ENCODE measurements at places on chromosomes 16 and 17.

DNA sequence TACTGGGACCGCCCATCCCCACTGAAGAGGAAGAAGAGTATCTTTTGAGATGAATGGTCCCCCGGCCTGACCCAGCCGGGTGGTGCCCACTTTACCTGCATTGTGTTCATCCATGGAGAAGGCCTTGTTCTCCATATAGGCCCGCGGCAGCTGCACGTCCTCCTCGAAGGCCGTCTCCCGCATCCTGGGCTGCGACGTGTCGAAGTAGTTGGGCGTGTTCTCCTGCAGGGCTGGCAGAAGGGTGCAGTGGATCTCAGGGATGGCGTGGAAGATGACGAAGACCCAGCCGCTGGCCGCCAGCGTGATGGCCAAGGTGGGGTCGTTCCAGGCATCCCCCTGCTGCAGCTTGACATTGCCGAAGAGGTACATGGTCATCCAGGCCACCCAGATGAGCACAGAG is 12.9 kb downstream of the GPRC5B start:
- DNase-seq, result no peak

DNA sequence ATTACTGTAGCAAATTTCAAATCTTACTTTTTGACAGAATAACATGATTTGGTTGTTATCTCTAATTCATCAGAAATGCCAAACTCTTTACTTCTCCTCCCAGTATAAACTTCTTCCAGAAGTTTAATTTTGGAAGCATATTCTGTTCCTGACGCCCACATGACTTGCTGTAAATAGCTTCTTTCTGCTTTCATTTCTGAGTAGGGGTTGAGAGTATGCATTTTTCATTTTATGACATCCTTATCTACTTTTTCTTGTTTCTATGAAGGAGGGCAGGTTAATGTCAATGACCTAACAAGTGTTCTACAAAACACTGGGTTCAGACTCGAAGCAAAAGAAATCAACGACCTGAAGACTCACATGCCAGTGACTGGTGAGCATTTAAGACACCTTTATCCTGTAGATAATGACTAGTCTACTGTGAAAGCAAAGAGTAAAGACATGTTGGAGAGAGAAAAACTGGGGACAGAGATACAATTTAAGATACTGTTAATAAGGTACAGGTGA is 36.5 kb upstream of the EFCAB3 start:
- no peak for DNase-seq

- DNase-seq, result no peak
Measured at GRCh38 chr16:65808790-65809189, 557.7 kb upstream of the CDH5 start.

DNA sequence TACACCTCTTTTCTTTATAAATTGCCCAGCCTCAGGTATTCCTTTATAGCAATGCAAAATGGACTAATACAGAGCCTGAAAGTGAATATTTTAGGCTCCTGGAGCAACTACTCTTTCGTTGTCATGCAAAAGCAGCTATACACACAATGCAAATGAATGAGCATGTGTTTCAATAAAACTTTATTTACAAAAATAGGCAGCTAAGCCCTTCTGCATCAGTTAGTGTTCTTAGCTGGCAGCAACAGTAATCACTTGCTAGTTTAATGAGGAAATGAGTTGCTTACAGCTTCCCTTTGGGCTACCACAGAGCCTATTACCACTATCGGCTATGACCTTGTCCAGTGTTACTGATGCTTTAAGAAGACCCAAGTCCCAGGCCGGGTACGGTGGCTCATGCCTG is 402.9 kb downstream of the XYLT1 start:
- no peak for DNase-seq

- DNase-seq, result no peak
Measured at GRCh38 chr17:18039535-18040260, 490 bp downstream of the GID4 start.

GRCh38 chr17:76276069-76276431 is 10.9 kb downstream of the UBALD2 start:
- no peak for DNase-seq

GRCh38 chr17:45251931-45252330 is 10.0 kb downstream of the SPATA32 start:
- no peak for DNase-seq

DNA sequence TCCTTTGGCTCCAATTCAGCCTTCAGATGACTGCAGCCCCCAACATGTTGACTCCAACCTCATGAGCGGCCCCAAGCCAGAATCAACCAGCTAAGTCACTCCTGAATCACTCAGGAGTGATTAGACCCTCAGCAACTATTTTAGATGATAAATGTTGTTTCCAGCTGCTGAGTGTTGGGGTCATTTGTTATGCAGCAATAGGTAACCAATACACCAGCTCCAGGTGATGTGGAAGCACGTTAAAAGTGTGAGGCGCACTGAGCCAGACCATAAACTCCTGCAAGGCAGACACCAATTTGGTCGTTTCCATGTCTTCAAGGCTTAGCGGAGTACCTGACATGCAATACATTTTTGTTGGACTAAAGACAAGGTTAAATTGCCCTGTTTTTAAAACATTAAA is 17.5 kb downstream of the COQ7 start:
- DNase-seq, result no peak

DNA sequence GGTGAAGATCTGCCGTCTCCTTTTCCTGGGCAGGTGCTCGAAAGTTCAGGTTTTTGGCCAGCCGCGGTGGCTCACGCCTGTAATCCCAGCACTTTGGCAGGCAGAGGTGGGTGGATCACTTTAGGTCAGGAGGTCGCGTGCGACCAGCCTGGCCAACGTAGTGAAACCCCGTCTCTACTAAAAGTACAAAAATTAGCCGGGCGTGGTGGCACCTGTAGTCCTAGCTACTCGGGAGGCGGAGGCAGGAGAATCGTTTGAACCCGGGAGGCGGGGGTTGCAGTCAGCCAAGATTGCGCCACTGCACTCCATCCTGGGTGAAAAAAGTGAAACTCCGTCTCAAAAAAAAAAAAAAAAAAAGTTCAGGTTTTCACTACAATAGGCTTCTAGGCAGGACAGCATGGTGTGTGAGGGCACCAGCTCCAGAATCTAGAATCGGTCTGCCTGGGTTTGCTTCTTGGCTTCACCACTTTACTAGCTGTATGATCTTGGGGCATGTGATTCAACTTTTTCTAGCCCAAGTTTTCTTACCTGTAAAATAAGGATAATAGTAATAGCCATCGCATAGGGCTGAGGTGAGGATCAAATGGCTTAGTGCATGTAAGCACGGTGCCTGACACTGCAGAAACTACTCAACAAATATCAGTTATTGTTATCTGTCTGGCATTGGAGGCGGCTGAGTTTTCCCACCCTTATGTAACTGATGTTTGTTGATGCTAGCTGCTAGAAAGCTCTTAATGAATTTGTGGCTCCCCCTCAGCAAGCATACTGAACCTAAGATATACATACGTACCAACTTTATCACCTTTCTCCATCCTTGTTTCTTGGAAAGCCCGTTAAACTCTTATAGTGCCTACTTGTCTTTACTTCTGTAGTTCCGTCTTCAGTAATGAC is 1.3 kb downstream of the PSMD12 start:
- no peak for DNase-seq

DNA sequence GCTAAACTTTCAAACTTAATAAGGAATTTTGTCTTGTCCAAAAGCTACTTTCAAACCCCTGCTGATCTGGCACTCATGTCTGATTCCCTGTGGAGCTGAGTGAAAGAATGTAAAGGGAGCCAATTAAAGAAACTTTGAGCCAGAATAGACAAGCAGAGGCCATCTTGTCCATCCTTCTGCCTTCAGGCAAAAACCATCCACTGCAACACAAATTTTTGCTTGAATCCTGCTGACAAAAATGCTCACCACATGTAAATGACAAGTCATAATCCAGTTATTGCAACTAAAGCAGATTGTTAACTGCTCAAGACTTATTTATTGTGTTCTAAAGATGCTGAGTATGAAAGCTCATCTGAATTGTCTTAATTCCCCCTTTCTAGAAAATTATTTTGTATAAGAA is 124.0 kb upstream of the HLF start:
- DNase-seq, result no peak

DNA sequence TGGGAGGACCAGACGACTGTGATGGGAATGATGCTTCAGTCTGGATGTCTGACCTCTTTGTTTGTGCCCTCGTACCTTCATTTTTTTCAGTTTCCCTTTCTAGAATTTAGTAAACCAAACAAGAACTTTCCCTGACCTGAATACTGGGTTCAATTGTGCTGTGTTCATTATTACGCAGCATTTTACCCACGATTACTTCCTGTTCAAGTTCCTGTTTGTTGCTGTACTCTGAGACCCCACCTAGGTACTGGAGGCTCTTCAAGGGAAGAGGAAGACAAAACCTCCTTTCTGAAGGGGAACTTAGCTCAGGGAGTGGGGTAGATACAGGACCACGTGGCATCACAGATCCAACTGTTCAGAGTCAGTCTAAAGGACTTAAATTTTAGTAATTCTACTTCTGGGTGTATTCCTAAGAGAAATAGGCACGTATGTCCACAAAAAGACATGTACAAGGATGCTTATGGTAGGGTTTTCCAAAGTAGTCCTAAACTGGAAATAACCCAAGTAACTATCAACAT is 9.2 kb upstream of the PRKCB start:
- no peak for DNase-seq

GRCh38 chr17:50627782-50628601 is 6.7 kb upstream of the ABCC3 start:
- no peak for DNase-seq

GRCh38 chr16:66616169-66616568 is 11.7 kb downstream of the CMTM3 start:
- DNase-seq, result no peak

- DNase-seq, result no peak
Measured at GRCh38 chr17:27578718-27579085, 52.3 kb upstream of the LGALS9 start.
